ENCODE measurements at places on chromosomes 4 and X.

GRCh38 chr4:163473130-163473529, 424 bp downstream of the TKTL2 start:
- DNase-seq = no peak

GRCh38 chr4:170875868-170876267, 786.1 kb upstream of the AADAT start:
- DNase-seq = no peak

- DNase-seq = no peak
Measured at GRCh38 chr4:141002323-141002805, 130.9 kb downstream of the RNF150 start.

DNA sequence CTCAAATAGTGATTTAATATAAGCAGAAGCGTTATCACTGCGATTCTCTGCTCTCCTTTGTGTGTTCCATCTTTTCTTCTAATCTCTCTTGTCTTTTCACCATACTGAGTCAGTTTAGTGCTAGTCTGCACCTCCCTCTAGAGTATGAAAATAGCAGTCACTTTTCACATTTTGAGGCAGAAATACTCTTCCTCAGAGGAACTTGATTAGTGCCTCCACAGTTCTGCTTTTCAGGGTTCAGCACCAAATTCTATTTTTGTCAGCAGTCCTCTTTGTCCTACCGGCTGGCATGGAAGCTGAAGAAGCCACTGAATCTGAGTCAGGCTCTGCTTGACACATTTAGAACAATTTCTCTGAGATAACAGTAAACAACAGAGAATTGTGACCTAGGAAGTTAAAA, 49.7 kb upstream of the ANKRD17 start:
- DNase-seq = peak; percentile 4

DNA sequence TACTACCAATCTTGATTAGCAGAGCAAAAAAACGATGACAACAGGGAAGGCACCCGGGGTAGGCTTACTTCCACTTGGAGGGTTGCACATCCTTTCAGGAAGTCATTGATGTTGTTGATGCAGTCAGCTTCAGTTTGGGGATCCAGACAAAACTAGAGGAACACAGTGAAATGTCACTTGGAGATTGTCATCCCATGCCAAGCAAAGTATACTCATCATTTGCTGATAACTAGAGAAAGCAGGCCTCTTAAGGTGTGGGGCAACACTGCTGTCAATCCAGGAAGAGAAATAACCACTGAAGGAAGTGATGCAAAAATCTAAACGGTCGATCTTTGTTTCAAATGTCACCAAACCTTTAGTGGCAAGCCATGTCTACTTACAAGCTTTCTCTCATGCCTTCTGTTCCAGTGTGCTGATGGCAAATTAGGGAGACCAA, 1.4 kb downstream of the ARHGEF6 start:
- DNase-seq = no peak

DNA sequence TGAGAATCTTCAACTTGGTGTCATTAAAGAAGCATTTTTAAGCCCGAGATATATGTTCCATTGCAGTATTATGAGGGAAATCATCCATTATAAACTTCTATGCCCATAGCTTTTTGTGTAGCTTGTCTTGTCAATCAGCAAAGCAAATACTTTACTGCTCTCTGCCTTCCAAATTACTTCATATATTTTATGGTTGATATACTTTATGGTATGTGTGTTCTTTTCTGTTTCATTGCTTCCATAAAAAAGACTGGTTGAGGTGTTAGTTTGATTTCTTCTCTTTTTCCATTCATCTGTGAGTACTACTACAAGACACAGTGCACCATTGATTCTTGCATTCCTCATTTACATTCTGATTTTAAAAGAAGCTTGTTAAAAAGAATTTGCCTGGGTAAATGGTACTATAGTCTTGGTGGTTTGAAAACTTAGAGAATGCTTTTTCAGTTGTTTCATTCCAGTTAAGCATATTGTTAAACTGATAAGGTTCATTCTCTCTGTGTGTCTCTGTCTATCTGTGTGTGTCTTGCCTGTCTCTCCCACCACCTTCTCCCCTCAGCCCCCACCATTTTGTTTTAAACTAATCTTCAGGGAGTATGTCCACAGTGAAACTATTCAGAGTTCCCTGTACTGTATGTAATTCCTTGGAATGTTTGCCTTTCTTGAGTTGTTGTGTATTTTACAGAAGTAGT, 27.1 kb downstream of the STAG2 start:
- DNase-seq = no peak

DNA sequence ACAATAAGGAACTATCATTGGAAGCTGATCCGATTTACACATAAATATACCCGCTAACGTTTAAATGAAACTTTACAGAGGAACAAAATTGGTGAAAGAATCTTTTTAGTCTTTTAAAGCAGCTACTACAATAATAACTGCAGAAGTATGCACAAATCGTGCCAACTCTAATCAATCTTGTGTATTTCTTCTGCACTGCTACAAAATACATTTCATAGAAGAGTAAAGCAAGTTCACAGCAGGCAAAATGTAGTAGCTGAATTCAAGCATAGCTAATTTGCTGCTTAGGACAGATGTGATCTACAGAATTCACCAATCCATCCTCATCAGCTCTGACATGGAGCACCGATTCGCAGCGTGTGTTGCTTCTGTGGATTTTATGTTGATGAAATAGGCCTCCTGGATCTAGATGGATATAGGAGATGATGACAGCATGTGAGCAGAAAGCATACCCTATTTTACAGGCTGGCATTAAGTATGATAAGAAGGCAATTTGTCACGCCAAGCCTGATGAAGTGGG, 367.3 kb upstream of the FGF13 start:
- DNase-seq = no peak

DNA sequence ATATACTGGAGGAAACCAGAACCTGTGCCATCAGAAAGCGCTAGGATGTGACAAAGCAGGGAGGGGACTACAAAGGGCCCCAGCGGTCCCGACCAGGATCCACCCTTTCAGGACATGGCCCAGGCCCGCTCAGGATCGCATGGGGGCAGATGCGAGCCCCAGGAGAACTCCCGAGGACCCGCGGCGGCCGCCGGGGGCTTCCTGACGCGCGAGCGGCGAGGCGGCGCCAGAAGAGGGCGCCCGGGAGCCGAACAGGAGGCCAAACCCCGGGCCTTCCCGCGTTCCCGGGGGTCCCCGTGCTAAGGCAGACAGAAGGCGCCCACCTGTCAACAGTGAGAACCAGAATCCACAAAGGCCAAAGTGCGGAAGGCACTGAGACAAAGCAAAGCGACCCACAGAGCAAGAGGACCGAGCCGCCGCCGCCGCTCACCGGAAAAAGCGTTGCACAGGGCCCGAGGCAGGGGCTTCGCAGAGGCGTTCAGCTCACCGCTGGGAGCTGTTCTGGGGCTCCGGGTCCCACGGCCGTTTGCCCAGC, 7.3 kb upstream of the OPN1LW start:
- peak; percentile 88 for DNase-seq

DNA sequence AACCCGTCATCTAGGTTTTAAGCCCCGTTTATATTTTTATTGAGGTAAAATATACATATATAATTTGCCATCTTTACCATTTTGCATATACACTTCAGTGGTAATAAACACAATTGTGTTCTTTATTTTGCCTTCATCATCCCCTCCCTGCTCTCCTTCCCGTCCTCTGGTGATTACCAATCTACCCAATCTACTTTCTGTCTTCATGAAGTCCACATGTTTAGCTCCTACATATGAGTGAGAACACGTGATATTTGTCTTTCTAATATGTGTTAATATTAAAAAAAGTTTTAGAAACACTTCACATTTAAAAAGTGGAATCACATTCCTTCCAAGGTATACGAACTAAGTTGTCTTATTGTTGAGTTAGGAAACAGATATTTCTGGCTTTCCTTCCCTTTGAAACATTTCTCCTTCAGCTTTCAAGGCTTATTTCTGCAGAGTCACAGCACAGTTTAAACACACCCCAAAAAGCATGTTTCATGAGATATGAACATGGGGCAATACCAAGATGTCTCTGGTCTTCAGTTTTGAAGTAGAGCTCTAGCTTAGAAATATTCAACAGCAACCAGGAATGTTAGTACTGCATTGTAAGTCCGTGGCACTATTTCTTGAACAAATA, 35.9 kb downstream of the GYPA start:
- no peak for DNase-seq

DNA sequence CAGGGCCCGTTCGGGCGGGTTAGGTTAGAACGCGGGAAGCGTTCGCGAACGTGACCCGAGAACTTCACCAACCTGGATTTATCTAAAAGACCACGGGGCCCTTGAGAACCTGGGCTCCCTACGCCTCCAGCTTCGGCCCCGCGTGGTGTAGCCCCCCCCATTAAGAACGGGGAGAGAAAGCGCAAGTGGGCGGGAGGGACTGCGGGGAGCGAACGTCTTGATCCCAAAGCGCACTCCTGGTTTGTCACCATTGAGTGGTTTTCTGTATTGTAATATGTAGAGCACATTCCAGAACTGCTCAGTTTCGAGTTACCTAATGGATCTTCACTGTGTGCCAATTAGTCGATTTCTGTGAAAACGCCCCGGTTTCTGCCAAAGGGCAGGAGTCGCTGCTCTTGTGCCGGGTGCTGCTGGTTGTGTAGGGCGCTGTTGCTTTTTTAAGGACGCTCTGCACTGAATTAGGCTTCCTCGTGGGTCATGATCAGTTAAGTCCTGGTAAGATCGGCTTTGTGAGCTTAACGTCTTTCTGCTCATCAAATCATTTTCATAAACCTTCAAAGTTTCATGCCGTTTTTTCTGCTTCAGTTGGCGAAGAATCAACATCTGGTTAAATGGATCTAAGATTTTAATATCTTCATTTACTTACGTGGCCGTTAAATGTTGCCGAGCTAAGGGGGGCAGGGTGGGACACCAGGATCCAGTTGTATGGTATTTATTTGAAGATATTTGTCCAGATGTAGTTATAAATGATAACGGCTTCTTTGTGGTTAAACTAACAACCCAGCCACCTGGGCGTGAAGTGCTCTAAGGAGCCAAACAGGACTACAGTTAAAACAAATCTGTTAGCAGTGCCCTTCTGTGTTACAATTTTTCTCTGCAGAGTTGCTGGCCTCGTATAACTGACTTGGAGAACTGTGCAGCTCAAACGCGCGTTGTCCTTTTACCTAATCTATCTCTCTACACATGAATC, 809 bp downstream of the MND1 start:
- DNase-seq = peak; percentile 18

DNA sequence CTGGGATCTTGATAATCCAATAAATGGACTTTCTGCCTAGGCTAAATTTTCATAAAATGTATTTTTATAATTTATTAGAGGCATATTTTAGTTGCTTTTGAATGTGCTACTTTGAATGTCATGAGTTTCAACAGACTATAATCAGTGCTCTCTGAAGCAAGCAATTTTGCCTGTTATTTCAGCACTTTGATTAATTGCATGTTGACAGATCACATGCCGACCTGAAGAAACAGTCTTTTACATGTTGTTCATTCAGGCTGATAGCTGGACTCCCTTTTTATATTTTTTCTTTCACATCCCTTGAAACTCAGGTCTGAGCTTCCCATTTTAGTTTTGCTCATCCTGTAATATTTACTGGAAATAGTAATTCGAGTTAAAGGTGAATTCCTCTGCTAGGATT, 341.0 kb downstream of the NAP1L3 start:
- DNase-seq = no peak

- DNase-seq = no peak
Measured at GRCh38 chrX:20252381-20253231, 14.1 kb downstream of the RPS6KA3 start.

GRCh38 chr4:185142564-185142911, 528 bp upstream of the SLC25A4 start:
- no peak for DNase-seq

DNA sequence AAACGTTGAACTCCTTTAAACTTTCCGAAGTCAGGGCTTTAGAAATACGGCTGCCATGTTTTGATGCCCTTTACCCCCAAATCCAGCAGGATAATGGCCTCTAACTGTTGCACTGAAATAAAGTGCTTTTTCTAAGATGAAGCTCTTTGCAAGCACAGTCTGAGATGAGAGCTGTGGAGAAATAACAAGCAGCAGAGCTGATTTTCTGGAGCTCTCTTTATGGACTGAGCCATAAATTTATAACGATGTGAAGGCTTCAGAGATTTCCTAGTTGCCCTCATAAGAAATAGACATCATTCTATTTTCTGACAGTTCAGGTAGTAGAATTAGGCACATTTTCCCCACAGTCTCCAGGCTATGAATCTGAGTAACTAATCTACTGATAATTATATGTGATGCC, 567.3 kb downstream of the PDHA2 start:
- no peak for DNase-seq

- no peak for DNase-seq
Measured at GRCh38 chrX:47523713-47524166, 37.3 kb upstream of the ARAF start.

- no peak for DNase-seq
Measured at GRCh38 chrX:83022020-83022419, 486.1 kb upstream of the POU3F4 start.

GRCh38 chr4:6502147-6502546, 29.7 kb upstream of the PPP2R2C start:
- DNase-seq = no peak

DNA sequence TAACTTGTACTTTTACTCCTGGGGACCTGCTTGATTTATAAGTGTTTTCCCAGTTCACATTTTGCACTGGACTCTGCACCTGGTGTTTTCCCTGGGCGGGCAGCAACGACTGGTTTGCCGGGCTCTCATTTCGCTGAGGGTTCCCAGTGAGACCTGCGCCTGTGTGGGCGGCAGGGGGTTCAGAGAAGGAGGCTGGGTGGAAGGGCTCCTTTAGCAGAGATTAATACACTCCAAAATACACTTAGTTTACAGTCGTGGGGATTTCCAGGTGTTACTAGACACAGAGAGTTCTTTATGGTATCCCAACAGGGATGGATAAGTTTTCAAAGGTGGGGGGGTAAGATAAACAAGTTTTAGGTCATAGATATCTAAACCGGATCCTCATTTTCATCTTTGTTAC, 53.0 kb upstream of the SHISA3 start:
- no peak for DNase-seq

DNA sequence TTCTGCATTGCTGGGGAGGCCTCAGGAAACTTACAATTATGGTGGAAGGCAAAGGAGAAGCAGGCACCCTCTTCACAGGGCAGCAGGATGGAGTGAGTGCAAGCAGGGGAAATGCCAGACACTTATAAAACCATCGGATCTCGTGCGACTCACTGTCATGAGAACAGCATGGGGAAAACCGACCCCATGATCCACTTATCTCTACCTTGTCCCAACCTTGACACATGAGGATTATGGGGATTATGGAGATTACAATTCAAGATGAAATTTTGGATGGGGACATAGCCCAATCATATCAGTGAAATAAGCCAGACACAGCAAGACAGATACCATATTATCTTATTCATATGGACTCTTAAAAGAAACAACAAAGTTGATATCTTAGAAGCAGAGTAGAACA, 134.9 kb downstream of the C4orf33 start:
- no peak for DNase-seq

- no peak for DNase-seq
Measured at GRCh38 chr4:169840554-169840953, 82.8 kb upstream of the HPF1 start.
